Mammary epithelial cell (primary cell): ENCODE measurements at places on chromosomes 3 and 15. TPM values are rescaled to one million over a fixed set of nuclear protein-coding genes. Genes with fewer than 3 reads are reported as not detected.

The MCTP2 gene
- polyA plus RNA-seq: 19.5 TPM

The JAGN1 gene
- 63.6 TPM for polyA plus RNA-seq

The SH2D7 gene
- not detected for polyA plus RNA-seq

The ZKSCAN7 gene
- 0.88 TPM for polyA plus RNA-seq

The RPL39L gene
- 19.4 TPM for polyA plus RNA-seq

The SEMA5B gene
- 0.11 TPM for polyA plus RNA-seq

The CILP gene
- not detected for polyA plus RNA-seq

GRCh38 chr3:14418296-14419250 lies 16.2 kb downstream of the SLC6A6 start:
- DNase-seq: no peak

DNA sequence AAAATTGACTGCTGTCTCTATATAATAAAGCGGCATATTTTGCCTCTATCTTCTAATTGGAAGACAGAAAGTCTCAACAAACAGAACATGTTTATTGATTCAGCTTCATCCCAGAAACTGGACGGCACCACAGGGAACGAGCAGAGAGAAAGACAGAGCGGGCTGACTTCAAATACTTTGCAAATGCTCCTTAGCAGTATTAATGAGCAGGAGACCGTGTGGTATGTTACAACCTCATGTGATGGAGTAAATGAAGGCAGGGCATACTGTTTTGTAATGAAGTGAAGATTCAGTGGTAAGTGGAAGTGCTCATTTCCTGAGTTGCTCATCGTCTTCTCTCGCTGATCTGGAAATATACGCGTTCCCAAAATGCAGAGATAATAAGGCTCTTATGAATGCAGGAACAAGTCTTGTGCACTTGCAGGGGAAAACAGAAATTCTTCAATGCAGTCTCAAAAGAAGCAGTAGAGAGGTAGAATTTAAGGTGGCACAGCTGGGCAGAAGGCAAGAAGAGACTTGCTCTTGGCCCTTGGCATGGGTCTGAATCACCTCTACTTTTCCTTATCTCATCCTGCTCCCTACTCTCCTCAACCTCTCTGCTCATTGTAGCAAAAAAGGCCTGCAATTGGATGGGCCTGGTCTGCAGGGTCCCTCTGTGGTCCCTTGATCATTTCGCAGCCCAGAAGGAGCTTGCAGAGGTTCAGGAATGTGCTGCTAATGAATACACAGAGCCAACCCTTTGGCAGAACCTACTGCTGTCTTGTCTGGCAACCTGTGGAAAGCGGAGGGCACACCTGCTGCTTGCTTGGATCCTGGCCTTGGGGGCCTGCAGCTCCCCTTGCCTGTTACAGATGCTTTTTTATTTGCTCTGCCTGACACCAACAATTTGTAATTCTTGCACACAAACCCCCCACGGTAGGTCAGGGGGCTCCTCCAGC lies 604.9 kb upstream of the CFAP20DC start:
- peak; percentile 71 for DNase-seq

GRCh38 chr15:94586099-94586498 lies 354.7 kb downstream of the MCTP2 start:
- no peak for DNase-seq

- no peak for DNase-seq
These were observed 633.2 kb downstream of the MCTP2 start for GRCh38 chr15:94864600-94864999.

DNA sequence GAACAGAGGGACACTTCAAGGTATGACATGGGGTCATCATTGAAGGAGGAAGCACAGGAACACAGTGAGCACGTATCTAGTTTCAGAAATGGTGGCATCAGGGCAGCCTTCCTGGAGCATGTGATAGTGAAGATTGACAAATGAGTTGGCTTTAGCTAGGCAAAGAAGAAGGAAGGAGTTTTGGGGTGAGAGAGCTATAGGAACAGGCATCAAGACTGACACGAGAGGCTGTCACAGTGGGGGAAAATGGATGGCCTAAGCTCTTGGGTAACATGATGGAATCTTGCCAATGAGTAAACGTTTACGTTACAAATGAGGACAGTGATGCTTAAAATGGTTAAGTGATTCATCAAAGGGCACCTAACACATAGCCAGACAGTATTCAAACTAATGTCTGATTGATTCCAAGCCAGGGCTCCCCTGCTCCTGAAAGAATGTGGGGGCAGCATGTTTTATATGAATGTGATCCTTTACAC lies 23.1 kb upstream of the GPR171 start:
- DNase-seq: peak; percentile 85

DNA sequence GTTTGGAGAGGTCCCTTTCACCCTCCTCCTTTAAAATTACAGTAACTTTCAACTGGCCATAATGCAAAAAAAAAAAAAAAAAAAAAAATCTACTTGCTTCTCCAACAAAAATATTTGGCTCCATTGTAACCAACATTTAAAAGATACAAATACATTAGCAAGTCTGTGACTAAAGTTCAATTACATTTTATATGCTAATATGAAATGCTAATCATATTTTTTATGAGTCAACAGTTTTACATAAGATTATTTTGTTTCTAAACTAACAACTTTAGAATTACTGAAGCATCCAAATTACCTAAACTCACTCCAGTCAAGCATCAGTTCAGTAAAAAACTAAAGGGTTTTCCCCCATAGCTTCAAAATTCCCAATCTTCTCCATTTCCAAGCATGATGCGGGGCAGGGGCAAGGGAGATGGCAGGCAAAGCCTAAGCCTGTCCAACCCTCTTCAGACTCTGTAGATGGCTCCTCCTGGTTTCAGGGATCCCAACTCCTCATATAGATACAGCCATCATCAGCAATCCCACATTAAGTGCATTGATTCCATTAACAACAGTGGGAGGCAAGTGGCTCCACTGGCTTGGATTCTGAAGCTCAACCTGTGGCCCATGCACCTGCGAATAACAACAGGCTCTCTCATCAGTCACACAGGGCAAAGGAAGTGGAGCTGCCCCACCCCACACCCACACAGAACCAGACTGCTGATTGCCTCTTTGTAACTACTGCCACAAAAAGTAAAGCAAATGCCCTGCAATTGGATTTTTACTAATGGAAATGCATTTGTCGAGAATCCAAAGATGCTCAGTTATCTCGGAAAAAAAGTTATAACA lies 15.0 kb downstream of the SFMBT1 start:
- peak; percentile 52 for DNase-seq

- DNase-seq: no peak
These were observed 46.9 kb upstream of the SEMA6D start for GRCh38 chr15:47670365-47670764.

- DNase-seq: no peak
These were observed 123.9 kb upstream of the MEF2A start for GRCh38 chr15:99441871-99442251.

DNA sequence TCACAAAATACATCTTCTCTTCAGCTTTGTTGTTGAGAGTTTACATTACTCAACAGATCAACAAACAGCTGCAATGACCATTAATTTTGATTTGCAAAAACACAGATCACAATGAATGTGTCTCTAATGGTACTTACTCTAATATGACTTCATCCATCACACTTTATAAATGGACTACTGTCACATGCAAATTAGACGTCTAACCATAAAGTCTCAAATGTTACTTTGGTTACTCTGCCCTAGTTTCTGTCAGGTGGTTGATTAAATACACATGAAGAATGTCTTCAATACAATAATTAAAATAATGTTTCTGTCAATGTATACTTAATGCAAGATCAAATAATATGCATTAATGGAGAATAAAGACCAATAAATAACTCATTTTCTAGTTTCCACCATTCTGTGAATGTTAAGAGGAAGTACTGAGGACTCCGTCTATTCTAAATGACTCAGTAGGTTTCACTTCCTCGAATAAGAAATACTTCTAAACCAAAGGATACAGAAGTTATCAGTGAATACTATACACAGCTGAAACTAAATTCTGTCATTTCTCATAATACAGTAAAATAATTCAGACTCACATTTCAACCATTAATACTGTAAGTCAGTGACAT lies 145.8 kb downstream of the CBLB start:
- no peak for DNase-seq

DNA sequence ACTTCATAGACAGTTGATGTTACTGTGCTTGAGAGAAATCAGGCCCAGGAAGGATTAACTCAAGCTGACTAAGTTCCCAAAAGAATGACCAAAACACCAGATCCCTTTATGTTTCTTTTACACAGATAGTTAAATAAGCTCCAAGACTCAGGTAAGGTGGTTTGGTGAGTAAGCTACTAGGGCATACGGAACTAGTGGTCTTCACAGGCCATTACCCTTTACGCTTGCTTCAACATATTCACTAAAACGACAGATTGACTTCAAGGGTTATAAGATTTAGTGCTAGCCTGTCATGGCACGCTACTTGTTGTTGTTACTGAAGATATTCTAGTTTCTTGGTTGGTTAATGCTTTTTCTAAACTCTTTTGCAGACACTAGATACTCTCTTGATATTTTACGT lies 369.3 kb downstream of the LPP start:
- DNase-seq: no peak

DNA sequence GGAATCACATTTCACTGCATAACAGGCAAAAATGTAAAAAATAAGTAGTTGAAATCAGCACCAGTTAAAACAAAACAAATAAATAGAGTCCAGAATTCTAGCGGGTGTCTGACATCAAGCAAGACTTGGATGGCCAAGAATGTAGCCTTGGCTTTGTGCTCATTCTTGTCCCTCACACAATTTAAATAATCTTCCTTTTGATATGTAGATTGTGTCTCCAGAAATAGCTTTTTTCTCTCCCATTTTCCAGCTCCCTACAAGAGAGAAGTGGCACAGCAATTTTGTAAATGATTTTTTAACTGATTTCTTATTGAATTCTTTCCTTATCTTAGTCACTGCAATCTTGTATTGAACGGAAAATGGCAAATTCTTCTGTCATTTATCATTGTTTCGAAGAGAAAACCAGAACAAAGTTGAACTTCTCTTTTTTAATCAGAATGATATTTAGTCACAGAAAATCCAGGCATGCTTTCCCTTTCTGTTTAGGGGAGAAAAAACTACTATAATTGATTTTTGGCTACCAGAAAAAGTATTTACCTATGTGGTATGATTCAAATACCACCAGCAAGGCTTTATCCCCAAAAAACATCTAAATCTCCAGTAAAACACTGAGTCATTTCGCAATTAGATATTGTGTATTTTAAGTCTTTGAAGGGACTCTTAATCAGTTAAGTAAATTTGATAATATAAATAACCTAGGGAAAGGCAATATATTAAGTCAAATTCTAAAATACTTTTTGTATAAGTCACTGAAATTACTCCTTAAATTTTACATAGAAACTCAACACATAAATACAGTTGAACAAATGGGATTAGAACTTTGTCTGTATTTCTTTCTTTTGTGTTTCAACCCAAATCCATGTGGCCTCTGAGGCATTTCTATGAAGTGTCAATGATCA lies 481.7 kb downstream of the GBE1 start:
- DNase-seq: no peak

DNA sequence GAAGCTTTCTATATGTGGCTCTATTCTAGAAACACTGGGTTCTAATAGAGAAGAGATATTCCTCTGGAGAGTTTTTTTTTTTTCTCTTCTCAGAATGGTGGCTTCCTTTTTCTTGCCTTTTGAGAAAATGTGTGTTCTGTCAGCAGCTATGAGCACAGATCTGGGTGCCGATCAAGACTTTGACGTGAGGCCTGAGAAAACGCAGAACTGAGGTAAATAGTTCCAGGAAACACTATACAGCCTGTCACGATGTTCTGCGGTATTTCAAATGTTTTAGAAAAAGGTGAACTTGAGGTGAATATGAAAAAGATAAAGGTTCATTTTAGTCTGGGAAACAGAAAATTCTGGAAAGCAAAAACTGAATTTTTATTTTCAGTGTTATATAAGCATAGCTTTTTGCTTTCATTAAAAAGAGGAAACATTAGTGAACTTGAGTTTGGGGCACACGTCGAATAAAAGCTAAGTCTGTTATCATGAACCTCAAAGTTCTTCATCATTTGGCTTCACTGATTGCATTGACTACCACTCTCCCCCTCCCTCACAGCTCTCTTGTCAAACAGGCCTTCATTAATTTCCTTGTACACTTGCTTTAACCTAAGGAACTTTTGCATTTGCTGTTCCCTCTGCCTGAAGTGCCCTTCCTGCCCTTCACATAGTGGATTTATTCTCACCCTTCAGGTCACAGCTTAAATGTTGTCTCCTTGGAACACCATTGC lies 265.1 kb downstream of the NFKBIZ start:
- DNase-seq: no peak

DNA sequence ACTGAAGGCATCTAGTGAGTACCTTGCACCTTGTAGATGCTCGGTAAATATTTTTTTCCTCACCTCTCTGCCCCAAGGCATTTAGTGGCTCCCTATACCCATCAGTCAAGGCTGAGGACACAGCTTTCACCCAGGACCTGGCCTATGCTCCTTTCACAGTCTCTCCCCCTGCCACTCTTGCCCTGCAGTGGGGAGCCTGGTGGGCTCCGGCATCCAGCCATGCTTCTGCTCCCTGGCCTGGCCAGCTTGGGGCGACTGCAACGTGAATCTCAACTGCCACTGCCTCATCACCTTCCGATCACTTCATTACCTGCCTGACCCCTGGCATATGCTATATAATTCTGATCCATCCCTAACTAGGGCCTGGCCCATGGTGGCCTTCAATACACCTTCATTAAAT lies 735 bp upstream of the CX3CR1 start:
- no peak for DNase-seq

GRCh38 chr3:30035935-30036567 lies 570.4 kb upstream of the TGFBR2 start:
- DNase-seq: no peak

DNA sequence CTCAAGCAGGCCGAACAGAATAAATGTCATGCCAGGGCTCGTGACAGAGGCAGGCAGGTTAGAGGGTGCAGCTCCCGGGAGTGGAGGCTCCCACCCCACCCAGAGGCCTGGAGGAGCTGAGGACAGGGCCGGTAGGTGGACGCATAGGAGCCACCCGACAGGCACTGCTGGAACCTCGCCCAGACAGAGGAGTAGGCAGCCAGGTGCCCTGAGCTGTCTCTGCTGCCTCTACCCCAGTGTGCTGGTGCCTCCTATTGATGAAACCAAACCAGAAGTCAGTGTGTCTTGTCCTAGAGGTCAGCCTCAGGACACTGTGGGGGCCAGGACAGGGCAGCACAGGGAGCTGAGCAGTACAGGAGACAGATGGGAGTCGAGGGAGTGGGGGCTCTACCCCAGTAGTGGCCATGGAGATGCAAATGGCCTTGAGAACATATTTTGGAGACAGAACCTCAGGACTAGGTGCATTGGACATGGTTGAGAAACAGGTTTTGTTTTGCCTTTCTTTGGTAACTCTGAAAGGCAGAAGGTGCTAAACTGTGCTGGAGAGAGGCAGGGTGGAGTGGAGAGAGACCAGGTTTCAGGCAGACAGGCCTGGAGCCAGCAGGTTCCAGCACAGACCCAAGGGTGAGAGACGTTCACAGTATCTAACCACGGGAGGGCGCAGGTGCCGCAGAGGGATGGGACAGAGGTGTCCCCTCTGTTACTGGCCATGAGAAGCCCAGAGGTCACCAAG lies 15.4 kb upstream of the KLF15 start:
- DNase-seq: no peak

DNA sequence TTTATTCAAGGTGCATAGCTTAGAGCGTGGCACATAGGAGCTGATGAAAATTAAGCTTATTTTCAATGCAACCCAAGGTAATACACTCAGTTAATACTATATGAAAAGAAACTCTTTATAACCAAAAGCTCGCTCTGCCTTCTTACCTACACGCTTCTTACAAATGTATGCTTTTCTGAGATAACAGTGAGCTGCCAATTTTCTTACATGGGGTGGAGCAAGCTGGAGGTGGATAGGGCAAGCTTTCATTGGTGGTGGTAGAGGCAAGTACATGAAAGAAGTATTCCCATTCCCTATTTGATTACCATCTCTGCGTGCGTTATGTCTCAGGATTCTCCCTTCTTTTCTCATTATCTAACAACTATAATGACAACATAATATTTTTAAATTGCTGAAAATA lies 8.9 kb downstream of the DZIP3 start:
- DNase-seq: no peak
